ENCODE measurements at places on chromosomes 2 and 18. TPM values are rescaled to one million over a fixed set of nuclear protein-coding genes. Genes with fewer than 3 reads are reported as not detected.

DNA sequence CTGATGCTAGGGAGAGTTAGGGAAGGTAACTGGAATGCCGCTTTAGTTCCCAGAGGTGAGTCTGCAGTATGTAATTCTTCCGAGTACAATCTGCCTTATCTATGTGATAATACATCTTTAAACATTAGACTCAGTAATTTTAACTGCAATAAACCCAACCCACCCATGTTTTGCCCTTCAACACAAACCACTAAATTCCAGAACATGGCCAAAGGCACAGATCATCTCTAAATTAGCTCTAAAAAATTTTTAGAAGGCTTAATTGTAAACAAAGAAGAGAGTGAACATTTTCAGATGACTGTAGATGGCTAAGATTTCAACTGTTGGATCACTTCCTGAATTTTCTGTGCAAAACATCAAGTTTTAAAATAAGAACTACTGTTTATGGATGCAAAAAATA is 488.7 kb upstream of the ID2 start:
- DNase-seq, result no peak

DNA sequence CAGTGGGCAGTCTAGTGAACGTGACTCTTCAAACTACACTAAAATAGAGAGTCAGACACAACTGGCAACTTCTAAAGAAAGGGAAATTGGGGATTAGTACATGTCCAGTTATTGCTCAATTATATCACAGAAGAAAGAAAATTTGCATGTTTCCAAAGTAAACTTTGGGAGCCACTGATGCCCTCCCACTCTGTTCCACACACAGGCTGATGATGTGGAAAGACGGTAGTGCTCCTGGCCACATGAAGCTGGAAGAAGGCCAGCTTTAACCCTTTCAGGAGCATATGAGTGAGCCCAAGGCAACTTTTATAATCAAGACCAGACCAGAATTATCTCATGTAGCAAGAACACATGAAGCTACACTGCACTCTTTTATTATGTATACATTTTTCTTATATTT is 141.0 kb downstream of the NR4A2 start:
- DNase-seq, result no peak

GRCh38 chr18:64118406-64118805 is 30.5 kb downstream of the LINC00305 start:
- DNase-seq, result no peak

DNA sequence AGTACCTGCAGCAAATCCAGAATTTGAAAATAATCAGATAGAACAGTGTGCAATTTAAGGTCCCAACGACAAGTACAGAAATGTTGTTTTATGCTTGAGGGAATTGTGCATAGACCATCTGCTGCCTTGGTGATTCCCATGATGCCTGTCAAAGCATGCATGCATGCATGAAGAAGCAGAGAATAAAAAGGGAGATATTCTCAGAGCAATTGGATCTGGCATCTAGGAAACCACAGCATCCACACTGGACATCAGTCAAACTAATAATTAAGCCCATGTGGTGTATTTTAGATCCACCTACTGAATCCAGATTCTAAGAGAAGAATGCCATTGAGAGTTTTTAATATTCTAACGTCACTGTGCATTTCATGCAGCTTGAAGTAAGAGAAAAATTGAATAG is 361.2 kb downstream of the FSIP2 start:
- DNase-seq, result no peak

GRCh38 chr2:147173189-147173581 is 671.6 kb upstream of the ACVR2A start:
- DNase-seq, result no peak

GRCh38 chr2:20365249-20365817 is 14.7 kb upstream of the PUM2 start:
- DNase-seq, result no peak

Gene IAH1
- 49.0 TPM for total RNA-seq

Gene TTN
- total RNA-seq, result 39.9 TPM

Gene HOXD11
- not detected for total RNA-seq

Gene PJVK
- total RNA-seq, result 3.8 TPM

All from naive thymus-derived CD4-positive, alpha-beta T cell (primary cell).